ENCODE measurements at places on chromosomes 11 and 22.

- no peak for DNase-seq
Observed at GRCh38 chr11:134098566-134099184, 29.8 kb downstream of the JAM3 start.

- DNase-seq: no peak
Observed at GRCh38 chr22:32536352-32536751, 61.7 kb downstream of the FBXO7 start.

- no peak for DNase-seq
Observed at GRCh38 chr11:58652726-58653280, 30.3 kb downstream of the CNTF start.

DNA sequence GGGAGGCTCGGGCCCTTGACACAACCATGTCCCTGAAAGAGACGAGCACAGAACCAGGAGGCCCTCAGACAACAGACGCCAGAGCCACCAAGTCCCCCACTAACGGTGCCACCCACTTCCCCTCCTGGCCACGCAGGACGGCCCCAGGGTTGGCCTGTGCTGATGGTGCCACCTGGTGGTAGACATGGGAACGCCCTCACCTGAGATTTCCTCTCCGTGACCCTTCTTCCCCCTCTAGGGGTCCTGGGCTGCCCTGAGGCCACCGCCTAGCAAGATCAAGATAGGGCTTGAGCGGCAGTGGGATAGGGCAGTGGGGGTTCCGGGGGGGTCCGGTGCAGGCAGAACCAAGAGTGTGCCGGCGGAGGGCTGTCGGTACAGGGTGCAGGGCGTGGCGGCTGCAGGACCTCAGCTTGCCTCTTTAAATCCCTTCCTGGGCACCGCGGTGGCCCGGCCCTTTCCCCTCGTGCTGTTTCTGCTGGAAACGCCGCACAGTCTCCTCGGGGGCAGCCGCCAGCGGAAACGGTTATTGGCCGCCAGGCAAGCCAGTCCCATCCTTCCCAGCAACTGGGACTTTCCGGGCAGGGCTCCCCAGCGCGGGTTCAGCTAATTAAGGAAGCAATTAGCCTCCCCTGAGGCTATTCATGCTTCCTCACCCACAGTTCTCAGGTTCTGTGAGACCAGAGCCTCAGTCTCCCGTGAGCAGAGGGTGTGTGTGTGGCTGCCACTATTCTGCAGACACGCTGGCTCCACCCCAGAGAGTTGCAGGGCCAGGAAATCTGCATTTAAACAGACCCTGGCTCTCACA lies 5.5 kb upstream of the NFAM1 start:
- peak; percentile 84 for DNase-seq

GRCh38 chr11:75924966-75925784 lies 110.2 kb downstream of the UVRAG start:
- DNase-seq: no peak

GRCh38 chr11:10727146-10727851 lies 23.7 kb upstream of the CTR9 start:
- no peak for DNase-seq

GRCh38 chr22:29623553-29624169 lies 20.2 kb downstream of the NF2 start:
- DNase-seq: no peak

DNA sequence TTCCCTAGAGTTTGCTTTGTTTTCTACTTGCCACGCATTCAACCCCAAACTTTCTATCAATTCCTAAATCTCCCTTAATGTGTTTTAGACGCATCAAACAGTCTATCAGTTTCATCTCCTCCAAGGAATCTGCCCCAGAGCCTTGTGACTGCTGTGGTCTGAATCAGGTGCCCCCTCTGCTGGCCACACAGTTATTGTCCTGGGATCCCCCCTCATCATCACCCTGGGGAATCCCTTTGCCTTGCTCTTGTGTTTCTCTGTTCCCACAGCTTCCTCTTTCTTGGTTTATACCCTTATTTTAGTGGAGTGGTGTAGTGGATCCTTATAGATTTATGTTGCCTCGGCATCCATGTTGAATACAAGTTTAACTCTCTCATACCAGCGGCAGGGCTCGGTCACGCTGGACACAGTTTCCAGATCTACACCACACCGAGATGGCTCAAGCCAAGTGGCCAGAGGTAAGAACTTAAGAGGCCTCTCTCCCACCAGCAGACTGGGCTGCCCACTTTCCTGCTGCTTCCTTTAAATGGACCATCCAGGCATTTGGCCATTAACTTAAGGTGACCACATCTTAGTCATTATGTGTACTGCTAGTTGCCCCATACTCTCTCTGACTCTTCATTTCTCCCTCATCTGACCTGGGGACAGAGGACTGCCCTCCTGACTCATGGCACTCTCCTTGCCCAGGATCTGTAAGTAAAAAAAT lies 8.2 kb downstream of the UPB1 start:
- peak; percentile 84 for DNase-seq

DNA sequence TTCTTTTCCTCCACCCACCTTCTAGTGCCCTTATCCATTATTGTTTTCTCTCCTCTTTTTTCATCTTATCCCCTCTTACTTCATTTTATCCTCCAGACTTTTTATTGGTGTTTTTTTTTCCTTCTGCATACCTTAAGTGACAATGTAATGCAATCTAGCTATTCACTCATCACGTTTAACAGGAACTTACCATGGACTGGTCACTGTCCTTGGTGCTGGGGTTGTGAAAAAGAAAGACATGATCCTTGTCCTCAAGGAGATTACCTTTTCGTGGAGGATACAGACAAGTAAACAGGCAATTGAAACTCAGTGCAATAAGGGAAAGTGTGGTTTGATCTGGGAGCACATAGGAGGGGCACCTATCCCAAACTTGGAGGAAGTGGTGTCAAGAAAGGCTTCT lies 20.7 kb downstream of the SYT9 start:
- DNase-seq: no peak

GRCh38 chr11:81673001-81673400 lies 1060.7 kb downstream of the FAM181B start:
- DNase-seq: no peak

DNA sequence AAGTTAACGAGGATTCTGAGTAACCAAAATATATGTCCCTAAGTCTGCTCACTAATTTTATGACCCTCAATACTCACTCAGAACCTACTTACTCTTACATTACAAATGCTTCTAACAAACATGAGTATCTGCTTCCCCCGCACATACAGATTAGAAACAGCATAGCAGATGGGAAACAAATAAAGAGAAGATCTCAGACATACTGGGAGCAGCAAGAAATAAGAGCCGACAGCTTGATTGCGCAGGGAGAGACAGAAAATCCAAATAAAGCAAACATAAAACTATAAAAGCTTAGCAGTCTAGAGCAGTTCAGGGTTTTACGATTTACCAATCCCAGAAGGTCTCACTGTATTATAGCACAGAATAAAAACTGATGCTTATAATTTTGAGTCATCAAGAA lies 89.1 kb upstream of the DBX1 start:
- no peak for DNase-seq

GRCh38 chr11:121892863-121893262 lies 223.2 kb downstream of the BLID start:
- DNase-seq: no peak

- no peak for DNase-seq
Observed at GRCh38 chr11:106763501-106763900, 254.8 kb downstream of the GUCY1A2 start.

DNA sequence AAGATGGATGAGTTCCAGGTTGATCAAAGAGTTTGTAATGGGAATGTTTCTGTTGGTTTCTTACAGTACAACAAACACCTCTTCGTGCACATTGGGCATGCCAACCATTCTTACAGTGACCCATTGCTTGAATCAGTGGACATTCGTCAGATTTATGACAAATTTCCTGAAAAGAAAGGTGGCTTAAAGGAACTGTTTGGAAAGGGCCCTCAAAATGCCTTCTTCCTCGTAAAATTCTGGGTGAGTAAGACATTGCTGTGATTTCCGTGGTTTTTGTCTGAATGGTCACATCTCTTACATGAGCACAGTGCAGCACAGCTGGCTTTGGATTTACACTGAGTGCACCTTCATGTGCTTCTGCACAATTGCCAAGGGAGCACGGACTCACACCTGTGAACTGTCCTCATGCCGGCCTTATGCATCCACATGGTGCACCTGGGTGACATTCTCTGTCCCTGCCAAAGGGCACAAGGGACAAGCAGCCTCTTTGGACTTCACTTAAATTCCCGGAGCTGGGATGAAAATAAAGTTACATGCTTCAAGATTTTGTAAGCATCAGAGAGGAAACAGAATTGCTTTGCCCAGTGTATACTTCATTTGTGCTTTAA lies 107.1 kb upstream of the RASSF10 start:
- DNase-seq: no peak

- no peak for DNase-seq
Observed at GRCh38 chr22:24137595-24137994, 43.7 kb upstream of the SUSD2 start.

DNA sequence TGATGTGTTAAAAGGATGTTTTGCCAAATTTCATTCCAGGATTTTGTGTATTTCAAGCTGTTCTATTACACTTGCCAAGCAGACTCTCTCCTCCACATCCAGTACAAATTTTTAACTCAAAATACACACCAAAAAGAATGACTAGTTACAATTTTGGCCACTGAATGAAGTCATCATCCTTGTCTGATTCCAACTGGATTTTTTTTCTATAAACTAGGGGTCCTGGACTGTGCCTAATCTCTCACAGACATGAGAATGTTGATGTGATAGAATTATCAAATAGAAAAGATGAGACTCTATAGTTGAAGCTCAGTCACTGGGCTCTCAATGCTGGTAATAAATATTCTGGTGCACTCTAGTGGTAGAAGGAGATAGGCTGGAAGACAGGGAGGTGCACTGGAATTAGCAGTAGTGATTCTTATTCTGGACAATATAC lies 85.8 kb downstream of the FANCF start:
- DNase-seq: no peak

DNA sequence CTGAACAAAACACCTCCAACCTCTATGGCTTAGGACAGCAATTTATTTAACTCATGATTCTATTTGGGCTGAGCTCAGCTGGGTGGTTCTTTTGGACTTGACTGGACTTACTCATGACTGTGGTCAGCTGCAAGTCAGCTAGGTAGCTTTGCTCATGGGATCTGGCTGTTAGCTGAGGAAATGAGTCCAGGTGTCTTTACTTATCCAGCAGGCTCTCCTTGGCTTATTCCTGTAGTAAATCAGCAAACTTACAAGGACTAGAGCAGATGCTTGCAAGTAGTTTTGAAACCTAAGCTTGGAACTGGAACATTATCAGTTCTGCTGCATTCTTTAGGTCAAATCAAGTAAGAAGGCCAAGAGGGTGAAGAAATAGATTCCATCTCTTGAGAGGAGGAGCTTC lies 8.0 kb upstream of the HIKESHI start:
- no peak for DNase-seq

- no peak for DNase-seq
Observed at GRCh38 chr22:30167734-30168133, 78.8 kb downstream of the LIF start.

- no peak for DNase-seq
Observed at GRCh38 chr11:116535994-116536393, 236.8 kb downstream of the BUD13 start.

- no peak for DNase-seq
Observed at GRCh38 chr22:21054714-21055563, 9.2 kb downstream of the LRRC74B start.

DNA sequence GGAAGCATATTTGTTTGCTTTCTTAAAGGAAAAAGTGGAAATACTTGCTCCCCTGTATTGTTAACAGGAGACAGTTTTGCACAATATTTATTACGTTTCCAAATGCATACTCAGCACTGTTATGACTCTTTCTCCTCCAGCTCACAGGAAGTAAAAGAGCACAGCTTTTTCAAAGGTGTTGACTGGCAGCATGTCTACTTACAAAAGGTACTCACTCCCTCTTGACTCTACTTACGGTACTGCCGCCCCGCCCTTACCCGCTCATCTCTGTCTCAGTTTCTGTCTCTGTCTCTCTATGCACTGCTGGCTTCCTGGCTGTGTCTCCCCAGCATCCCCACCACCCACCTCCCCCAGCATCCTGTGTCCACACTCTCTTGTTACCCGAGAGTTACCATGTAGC lies 32.2 kb upstream of the MYO18B start:
- peak; percentile 76 for DNase-seq

GRCh38 chr11:129999407-129999806 lies 3.2 kb downstream of the PRDM10 start:
- no peak for DNase-seq

- no peak for DNase-seq
Observed at GRCh38 chr11:11722246-11722645, 100.4 kb upstream of the GALNT18 start.

- no peak for DNase-seq
Observed at GRCh38 chr11:113949891-113950290, 25.0 kb upstream of the HTR3A start.

GRCh38 chr22:44941207-44941606 lies 68.6 kb downstream of the PHF21B start:
- no peak for DNase-seq

DNA sequence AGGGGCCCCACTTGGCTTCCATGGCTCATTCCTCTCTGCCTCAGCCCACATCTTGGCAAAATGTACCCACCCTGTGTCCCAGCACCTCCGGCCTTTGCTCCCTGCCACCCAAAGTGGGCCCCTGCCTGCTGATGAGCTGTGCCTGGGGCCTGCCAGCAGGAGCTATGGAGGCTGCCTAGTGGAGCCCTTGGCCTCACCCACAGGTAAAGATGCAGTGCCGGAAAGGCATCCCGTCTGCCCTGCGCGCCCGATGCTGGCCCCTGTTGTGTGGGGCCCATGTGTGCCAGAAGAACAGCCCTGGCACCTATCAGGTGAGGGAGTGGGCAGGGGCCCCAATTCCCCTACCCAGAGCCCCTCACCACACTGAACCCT lies 1.3 kb downstream of the TBC1D10C start:
- DNase-seq: peak; percentile 66

GRCh38 chr11:106503901-106504300 lies 426.4 kb downstream of the AASDHPPT start:
- no peak for DNase-seq

DNA sequence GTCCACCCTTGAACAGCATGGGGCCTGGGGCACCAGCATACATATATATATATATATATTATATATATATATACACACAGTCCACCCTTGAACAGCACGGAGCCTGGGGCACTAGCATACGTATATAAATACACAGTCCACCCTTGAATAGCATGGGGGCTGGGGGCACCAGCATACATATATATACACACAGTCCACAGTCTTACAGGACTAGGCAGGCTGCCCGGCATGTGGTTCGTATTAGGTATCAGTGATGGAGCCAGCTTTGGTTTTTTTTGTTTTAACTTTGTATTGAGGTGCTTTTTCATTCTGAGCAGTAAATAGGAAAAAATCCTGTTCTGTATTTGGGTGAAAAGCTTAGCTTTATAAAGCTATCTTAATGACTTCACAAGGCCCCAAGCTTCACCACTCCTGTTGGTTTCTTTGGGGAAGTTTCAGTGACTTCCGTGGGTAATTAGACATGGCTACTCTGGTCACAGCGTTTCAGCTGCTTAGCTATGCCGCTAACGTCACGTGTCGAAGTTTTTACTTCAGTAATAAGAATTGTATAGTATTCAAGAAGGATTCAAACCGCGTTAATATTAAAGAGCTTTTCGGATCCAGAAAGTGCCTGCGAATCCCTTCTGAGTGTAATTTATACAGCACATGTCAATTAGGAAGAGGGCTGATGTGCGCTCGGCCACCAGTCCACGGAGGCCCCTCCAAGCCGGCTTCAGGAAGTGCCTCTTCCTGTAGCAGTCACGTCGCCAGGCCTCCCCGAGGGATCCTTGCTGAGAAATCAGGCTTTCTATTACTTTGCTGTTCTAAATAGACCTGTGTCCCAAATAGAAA lies 179.7 kb downstream of the TBC1D22A start:
- DNase-seq: no peak

- no peak for DNase-seq
Observed at GRCh38 chr22:35688913-35689675, 28.6 kb upstream of the APOL5 start.
